ENCODE measurements at places on chromosomes 11 and 22. TPM values are rescaled to one million over a fixed set of nuclear protein-coding genes. Genes with fewer than 3 reads are reported as not detected.

SOX6 gene
- total RNA-seq = 18.4 TPM

GRCh38 chr11:62556108-62556874 is 9.7 kb upstream of the AHNAK start:
- H3K4me3 ChIP-seq = peak overlapping the region; percentile 57
- H3K36me3 ChIP-seq = peaks cover 94% of the 10 kb centered on the region
- peaks cover 88% of the 10 kb centered on the region for H3K4me1 ChIP-seq
- H3K27me3 ChIP-seq = no peaks in the 10 kb centered on the region
- peak overlapping the region; percentile 98 for H3K27ac ChIP-seq
- DNase-seq = peak; percentile 86

MUC5AC gene
- 145 TPM for total RNA-seq

DNA sequence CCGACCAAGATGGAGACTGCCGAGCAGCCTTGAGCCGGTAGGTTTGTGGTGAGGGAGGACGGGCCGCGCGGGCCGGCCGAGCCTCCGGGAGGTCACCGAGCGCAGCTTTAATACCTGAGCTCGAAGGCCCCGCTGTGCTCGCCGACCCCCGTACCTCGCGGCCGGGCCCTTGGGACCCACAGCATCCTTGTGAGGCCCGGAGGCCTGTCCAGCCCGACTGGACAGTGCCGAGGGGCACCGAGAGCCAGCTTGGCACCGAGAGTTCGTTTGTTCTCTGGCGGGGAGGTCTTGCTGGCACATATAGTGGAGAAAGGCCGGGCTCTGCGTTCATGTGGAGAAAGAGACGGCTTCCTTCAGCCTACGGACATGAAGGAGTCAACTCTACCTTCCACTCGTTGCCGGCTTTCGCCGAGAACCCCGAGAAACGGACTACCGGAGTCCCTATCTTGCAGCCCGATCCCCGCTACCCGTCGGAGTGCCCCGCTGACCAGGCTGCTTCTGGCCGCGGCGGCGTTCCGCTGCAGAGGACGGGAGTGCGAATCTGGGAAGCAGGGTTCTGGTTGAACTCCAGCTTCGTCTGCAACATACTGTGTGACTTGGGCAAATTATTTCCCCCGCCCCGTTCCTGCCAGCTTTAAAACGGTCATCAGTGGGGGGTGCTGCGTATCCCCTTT is 349 bp downstream of the TSSC4 start:
- H3K4me1 ChIP-seq = no peaks in the 10 kb centered on the region
- H3K27ac ChIP-seq = peak overlapping the region; percentile 91
- peaks cover 66% of the 10 kb centered on the region for H3K36me3 ChIP-seq
- no peaks in the 10 kb centered on the region for H3K27me3 ChIP-seq
- H3K4me3 ChIP-seq = peak overlapping the region; percentile 98

- no peaks in the 10 kb centered on the region for H3K27me3 ChIP-seq
- H3K27ac ChIP-seq = no peak overlapping the region
- peaks cover 9% of the 10 kb centered on the region for H3K36me3 ChIP-seq
- peak overlapping the region; percentile 2 for H3K4me3 ChIP-seq
Observed at GRCh38 chr22:41403532-41404318, 22.0 kb downstream of the TEF start.

- no peak overlapping the region for H3K27ac ChIP-seq
- H3K4me3 ChIP-seq = no peak overlapping the region
- no peak for DNase-seq
- no peaks in the 10 kb centered on the region for H3K27me3 ChIP-seq
Observed at GRCh38 chr11:103875855-103876510, 160.5 kb upstream of the DDI1 start.

- no peaks in the 10 kb centered on the region for H3K36me3 ChIP-seq
- no peak overlapping the region for H3K4me3 ChIP-seq
- peak; percentile 54 for DNase-seq
- no peak overlapping the region for H3K27ac ChIP-seq
- peaks cover 21% of the 10 kb centered on the region for H3K27me3 ChIP-seq
- no peaks in the 10 kb centered on the region for H3K4me1 ChIP-seq
Observed at GRCh38 chr11:5476186-5476819, 12.2 kb upstream of the OR52D1 start.

GVQW3 gene
- total RNA-seq = 6.7 TPM

Data from Calu3 (cell line).